ENCODE measurements at places on chromosomes 5 and 9. TPM values are rescaled to one million over a fixed set of nuclear protein-coding genes. Genes with fewer than 3 reads are reported as not detected.

DNA sequence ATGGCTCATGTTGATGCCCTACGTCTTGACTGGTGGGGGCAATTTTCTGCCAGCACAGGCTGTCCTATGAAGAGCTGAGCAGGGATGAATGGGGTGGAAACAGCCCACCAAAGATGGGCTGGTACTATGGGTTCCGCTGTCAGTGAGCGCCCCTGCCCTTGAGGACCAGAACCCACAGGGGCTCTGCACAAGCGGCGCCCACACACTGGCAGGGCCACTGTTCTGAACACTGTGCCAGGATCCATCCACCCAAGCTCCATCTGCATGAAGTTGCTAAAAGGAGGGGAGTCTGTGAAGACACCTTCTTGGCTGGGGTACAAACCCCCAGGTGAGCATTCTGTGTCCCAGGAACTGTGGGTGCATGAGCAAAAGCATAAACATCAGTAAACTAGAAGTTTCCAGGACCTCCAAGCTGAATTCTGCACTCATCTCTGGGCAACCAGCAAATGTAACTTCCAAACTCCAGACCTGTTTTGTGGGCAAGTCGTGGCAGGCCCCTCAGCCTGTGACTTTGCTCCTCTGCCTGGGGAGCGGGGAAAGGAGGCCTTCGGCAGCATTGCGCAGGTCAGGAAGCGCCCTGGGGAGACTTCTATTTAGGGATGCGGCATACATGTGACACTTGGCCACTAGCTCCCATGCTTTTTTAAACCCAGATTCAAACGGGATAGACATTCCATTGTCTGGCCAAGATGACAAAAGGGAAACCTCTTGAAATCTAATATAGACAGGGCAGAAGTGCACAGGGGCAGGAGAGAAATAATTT is 48.9 kb downstream of the PTPN3 start:
- no peak for DNase-seq

DNA sequence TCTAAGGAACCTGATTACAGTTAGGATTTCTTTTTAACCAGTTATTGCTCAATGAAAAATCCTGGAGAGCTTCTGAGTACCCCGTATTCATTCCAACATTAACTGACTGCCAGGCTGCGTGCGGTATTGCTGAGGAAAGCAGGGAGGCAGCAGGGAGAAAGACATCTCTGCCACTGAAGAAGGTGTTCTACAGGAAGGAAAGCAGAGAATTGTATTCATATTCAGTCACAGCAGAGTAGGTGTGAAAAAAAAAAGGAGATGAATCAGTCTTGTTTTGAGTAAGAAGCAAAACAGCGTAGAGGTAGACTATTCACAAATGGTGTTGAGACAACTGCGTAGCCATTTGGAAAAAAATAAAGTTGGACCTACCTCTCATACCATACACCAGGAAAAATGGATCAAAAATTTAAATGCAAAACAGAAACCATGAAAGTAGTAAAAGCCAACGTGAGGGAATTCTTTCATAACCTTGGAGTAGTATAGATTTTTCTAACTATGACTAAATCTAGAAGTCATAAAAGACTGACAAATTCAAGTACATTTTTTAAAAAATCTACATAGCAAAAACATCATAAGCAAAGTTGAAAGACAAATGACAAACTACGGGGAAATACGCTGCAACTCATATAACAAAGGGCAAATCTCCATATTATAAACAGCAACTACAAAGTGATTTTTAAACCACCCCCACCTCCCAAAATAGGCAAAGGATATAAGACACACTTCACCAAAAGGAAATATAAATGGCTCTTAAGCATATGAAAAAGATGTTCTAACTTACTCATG is 9.9 kb upstream of the NR4A3 start:
- no peak for DNase-seq

DNA sequence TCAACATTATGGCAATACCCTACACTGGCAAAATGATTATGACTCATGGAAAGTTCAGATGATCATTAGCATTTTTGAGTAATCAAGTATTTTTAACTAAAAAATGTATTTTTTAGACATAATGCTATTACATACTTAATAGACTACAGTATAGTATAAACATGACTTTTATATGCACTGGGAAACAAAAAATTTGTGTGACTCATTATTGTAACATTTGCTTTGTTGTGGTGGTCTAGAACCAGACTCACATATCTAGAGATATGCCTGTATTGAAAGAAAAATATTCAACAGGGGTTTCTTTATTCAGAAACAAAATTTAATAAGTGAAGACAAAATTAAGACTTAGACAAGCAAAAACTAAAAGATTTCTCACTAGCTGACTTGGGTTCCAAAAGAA is 385.3 kb upstream of the RIOK2 start:
- DNase-seq: no peak

DNA sequence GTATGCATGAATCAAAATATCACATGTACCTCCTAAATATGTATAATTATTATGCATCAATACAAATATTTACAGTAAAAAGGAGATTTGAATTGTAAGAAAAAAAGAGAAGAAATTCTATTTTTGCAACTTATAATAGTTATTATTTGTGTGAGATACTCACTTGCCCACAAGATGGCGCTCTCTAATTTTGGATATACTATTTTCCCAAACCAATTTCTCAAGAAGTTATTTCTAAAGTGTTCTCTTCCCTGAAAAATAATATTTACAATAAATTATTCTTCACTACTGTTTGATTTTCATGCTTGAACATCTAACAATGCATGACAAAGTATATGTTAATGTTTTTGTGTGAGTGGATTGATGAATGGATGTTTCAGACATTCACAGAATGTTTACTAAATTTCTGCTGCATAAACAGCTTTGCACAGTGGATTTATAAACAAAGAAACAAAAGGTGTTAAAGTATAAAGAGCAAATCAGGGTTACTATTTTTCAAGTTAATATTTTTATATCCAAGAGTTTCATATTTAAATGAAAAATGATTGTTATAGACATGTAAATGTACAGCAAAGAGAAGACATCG is 503.4 kb downstream of the PDE4D start:
- peak; percentile 48 for DNase-seq

- DNase-seq: no peak
Measured at GRCh38 chr5:134374232-134374631, 2.9 kb downstream of the UBE2B start.

- no peak for DNase-seq
Measured at GRCh38 chr5:157107508-157107907, 1.3 kb downstream of the HAVCR2 start.

GRCh38 chr5:91266184-91266705 is 116.9 kb downstream of the ARRDC3 start:
- peak; percentile 51 for DNase-seq

DNA sequence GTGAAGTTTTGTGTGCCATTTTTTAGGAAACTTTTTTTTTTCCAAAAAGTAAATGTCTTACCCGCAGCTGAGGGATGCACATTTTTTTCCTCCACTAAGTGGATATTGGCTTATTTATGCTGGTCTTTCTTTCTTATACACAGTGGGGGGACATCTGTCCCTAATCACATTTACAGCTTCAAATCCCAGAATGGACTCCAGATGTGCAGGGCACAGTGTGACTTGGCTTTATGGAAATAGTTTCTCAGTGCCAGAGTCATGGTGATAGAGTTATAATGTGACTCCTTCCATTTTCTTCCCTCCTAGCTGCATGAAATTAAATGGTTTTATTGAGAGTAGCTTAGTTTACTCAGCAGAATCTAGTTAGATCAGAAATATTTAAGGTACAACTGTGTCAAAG is 66.5 kb downstream of the SV2C start:
- no peak for DNase-seq

GRCh38 chr5:157710882-157711281 is 20.3 kb upstream of the THG1L start:
- peak; percentile 18 for DNase-seq

- DNase-seq: no peak
Measured at GRCh38 chr9:30970812-30971211, 1413.6 kb upstream of the ACO1 start.

GRCh38 chr9:135885100-135885853 is 22.1 kb downstream of the CAMSAP1 start:
- peak; percentile 29 for DNase-seq

DNA sequence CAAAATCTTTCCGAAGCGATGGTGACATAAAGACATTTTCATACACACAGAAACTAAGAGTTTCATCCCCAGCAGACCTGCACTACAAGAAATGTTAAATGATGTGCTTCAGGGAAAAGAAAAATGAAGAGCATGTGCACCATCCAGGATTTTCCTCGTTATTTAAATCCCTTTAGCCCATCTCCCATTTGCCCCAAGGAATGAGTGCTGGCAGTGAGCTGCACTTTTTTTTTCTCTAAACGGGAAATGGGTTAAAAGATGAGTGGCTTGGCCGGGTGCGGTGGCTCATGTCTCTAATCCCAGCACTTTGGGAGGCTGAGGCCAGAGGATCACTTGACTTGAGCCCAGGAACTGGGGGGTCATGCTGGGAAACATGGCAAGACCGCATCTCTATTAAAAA is 6.8 kb upstream of the LRRC14B start:
- no peak for DNase-seq

DNA sequence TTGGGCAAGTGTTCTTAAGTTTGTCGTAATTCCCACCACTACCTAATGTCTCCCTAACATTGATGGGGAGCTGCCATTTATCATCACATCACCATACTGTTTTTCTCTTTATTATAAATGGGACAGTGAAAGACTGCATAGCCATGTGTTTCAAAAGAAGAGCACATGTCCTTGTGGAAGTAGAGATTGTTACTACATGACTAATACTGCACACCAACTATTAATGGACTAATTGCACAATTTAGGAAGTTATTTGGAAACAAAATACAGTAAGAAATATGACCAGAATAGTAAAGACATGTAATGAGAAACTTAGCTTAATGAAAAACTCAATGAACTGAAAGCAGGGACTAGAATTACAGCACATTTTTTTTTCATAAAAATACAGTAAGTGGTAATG is 12.0 kb upstream of the ELOVL7 start:
- DNase-seq: peak; percentile 73

DNA sequence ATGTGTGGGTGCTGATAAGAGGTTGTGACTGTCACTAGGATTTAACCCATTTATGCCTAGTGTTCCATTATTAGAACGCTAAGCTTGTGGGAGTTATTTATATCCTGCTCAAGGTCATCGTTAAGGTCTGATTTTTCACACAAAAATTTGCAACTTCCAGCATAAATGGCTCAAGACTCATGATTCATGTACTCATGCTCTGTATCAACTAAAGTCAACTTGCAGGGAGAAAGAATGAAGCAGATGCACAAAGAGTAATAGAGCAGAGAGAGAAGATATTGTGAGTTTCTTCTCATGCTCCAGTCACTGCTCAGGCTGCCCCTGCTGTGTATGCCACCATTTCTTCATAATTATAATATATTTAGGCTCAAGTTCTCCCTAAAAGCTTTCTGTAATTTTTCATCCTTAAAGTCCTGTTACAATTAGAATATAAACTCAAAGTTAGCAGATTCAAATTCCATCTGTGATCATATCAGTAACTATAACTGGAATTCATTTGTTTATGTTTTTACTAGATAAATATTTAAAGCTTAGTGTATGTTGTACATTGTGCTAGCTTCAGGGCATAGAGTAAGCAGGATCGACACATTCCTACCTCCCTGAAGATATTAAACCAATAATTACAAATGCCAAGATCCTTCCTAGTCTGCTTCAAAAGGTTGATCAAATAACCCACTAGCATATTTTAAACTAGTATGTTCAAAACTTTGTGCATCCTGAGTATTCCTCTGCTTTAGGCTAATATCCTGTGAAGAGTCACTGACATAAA is 136.7 kb downstream of the NUDT12 start:
- DNase-seq: peak; percentile 53

DNA sequence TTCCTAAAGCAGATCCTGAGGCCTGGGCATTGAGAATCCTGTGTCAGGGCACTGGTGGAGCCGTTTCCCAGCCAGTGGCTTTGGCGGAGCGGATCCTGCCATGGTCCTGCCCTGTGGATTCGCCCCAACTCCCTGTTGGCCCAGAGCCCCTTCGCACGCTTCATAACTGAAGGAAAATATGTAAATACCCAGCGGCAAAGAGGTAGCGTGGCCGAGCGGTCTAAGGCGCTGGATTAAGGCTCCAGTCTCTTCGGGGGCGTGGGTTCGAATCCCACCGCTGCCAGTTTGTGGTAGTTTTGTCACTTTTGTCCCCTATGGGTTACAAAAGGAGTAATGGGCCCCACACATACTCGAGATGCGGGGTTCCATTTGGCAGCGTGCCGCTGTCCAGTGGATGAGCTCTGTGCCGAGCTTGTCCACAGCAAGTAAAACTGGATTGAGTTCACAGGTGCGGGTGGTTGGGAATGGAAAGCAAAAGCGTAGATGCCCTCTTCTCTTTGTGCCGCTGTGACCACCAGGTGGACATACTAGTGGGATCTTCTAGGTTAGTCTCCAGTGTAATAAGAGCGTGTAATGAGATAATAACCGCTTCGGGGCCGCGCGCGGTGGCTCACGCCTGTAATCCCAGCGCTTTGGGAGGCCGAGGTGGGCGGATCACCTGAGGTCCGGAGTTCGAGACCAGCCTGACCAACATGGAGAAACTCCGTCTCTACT is 17.3 kb downstream of the TRIM7 start:
- DNase-seq: peak; percentile 83

Gene ZNF618
- 15.1 TPM for total RNA-seq
